ENCODE measurements at places on chromosomes 3 and 15. TPM values are rescaled to one million over a fixed set of nuclear protein-coding genes. Genes with fewer than 3 reads are reported as not detected.
A peak's percentile ranks its signal among the peaks of the same experiment; 100 is the strongest.

The SAMMSON gene
- not detected for total RNA-seq

The OR5K2 gene
- not detected for total RNA-seq

The RLBP1 gene
- total RNA-seq: not detected

The C3orf85 gene
- not detected for total RNA-seq

The SNX22 gene
- total RNA-seq: 0.71 TPM

The ERICH6 gene
- 0.29 TPM for total RNA-seq

The MESP1 gene
- 16.0 TPM for total RNA-seq

The CELSR3 gene
- total RNA-seq: 0.64 TPM

The IL17RC gene
- 28.8 TPM for total RNA-seq

The DNAJC17 gene
- total RNA-seq: 25.8 TPM

The AHSG gene
- total RNA-seq: not detected

The SLC2A2 gene
- 0.26 TPM for total RNA-seq

The FYTTD1 gene
- 66.3 TPM for total RNA-seq

The CLEC3B gene
- total RNA-seq: 217 TPM

The ZBTB47 gene
- total RNA-seq: 58.2 TPM

The RFTN1 gene
- 54.9 TPM for total RNA-seq

- DNase-seq: no peak
These were observed 156.9 kb upstream of the EIF1B start for GRCh38 chr3:40152482-40153133.

GRCh38 chr15:38215707-38216106, 36.9 kb upstream of the SPRED1 start:
- no peak for DNase-seq

- DNase-seq: peak; percentile 93
These were observed 100.0 kb upstream of the IGF1R start for GRCh38 chr15:98548139-98548971.

DNA sequence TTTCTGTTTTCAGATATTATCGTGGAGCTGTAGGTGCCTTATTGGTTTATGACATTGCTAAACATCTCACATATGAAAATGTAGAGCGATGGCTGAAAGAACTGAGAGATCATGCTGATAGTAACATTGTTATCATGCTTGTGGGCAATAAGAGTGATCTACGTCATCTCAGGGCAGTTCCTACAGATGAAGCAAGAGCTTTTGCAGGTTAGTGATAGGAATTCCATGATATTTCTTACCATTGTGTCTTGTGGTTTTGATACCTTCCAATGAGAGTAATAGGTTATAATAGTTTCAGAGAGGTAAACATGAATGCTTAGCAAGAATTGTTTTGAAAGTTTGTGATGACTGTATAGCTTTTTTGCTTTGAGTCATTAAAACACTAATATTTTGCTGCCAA, 8.5 kb downstream of the RAB11A start:
- no peak for DNase-seq

GRCh38 chr15:45307230-45307924, 55.3 kb downstream of the SLC28A2 start:
- DNase-seq: no peak

GRCh38 chr15:65521350-65521749, 3.9 kb upstream of the DPP8 start:
- no peak for DNase-seq

DNA sequence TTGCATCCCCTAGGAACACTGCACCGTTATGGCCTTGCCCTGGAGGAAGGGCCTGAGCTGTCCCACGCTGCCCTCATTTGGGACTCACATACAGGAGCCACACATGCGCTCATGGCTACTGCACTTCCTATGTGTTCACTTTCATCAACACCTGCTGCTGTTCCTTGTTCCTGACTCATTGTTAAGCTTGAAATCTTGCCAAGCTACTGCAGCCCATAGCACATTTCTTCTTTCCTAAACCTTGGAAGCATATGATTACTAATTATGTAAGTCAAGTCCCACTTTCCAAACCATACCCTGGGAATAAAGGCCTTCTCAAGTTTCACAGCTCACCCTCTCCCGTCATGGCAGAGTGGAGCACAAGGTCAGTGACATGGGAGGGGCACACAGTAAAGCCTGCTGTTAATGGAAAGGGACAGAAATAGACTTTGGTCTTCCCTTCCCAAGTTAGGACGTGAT, 307.9 kb downstream of the CLSTN2 start:
- no peak for DNase-seq

DNA sequence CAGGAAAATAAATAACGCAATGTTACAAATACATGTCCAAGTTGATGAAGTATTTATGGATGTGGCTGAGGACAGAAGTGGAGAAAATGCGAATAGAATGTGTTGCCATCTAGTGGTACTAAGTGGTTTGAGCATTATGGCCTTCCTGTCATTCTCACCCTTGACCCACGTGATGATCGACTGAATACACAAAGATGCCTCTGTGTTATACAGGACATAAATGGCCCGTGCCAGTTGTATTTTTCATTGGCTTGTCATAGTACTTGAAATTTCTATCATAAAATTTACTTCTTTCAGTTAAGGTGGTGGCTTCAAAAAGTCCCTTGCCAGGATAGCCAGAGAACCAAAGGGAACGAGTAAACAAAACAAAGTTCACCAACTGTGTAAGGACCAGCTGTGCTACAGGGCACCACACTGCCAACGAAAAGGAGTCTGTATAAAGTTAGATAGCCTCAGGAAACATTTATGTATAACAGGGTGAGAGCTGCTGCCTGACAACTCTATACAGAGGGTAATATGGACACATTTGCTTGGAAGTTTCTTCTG, 103.7 kb downstream of the MYH15 start:
- DNase-seq: no peak

- no peak for DNase-seq
These were observed 243.9 kb downstream of the ZBTB20 start for GRCh38 chr3:114903213-114903612.

DNA sequence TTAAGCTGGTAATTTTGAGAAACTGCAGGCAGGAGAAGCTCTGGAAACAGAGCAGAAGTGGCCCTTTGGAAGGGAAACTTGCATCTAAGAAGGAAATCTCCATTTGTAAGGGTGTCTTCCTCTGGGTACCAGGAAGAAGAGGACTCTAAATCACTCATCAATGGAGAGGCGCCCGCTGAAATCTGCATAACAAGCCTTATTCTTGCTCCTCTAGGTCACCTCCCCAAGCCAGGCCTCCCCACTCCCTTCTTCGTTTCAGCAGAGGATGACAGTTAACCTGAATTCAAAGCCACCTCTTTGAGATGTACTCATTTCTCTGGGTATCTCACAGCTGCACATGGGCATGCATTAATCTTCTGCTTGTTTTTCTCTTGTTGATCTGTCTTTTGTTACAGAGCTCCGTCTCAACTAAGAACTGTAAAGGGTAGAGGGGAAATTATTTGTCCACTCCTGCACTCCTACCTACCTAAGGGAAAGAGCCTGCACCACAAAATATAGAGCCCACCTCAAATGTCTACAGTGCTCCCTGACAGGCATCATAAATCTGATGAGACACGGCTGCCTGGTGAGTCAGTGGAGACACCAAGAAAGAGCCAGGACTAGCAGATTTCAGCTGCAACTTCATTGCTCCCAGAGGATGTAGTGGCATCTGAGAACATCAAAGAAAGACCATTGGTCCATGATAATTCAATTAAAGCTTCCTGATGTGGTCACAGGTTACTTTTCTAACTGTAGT, 51.5 kb downstream of the GABRB3 start:
- no peak for DNase-seq

- no peak for DNase-seq
These were observed 28.5 kb upstream of the POLG start for GRCh38 chr15:89363133-89363532.

DNA sequence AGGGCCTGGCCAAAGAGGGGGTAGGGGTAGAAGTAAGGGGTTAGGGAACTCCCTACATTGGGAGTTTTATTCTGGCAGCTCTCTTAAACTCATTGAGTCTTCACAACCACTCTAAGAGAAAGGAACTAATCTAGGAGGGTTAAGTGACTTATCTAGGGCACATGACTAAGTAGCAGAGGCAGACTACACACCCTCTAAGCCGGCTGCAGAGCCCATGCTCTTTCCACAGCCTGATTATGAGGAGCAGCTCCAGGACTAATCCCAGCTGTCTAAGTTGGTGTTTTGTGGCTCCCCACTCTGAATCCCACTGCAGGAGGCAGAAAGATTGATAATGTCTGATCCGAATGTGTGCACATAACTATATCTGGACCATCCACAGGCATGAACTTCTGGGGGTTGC, 374.6 kb downstream of the EPHB1 start:
- DNase-seq: no peak

DNA sequence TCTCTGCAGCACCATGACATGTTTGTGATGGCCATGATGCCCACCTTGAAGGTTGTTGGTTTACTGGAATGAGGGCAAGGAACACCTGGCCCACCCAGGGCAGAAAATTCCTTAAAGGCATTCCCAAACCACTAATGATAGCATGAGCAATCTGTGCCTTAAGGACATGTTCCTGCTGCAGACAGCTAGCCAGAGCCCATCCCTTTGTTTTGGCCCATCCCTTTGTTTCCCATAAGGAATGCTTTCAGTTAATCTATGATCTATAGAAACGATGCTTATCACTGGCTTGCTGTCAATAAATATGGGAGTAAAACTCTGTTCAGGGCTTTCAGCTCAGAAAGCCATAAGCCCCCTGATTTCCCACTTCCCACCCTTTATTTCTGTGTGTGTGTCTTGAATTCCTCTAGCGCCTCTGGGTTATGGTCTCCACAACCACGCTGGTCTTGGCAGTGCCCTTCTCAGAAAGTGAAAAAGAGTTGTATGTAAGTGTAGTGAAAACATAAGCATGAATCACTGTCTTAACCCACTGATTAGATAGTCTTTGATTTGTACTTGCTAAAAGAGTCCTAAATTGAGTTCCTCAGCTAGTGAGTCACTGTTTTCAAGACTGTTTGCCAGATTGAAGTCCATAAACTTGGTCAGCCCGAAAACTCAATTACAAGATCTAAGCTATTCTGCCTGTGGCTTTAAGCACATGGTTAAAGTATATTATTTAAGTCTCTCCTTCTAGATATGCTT, 19.0 kb upstream of the CCR2 start:
- no peak for DNase-seq

DNA sequence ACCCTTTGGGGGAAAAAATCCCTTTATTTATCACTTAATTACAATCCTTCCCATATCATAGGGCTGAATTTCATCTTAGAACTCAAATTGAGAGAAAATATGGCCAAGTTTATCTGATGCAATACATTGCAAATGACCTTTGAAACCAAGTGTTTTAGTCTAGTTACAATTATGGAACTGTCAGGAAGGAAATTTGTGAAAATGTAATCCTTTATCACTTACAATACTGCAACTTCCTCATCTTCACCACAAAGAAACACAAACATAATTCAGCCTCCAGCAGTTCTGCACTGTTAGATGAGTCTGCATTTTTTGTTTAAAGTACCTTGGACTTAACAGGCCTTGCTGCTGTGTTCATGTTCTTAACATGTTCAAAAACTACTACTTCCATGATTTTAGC, 4.6 kb downstream of the CCPG1 start:
- DNase-seq: no peak

GRCh38 chr3:105805404-105805803, 63.4 kb downstream of the CBLB start:
- no peak for DNase-seq

- no peak for DNase-seq
These were observed 140.6 kb upstream of the ABHD17C start for GRCh38 chr15:80554560-80554959.

- DNase-seq: no peak
These were observed 4.6 kb upstream of the RTP2 start for GRCh38 chr3:187706971-187707370.

DNA sequence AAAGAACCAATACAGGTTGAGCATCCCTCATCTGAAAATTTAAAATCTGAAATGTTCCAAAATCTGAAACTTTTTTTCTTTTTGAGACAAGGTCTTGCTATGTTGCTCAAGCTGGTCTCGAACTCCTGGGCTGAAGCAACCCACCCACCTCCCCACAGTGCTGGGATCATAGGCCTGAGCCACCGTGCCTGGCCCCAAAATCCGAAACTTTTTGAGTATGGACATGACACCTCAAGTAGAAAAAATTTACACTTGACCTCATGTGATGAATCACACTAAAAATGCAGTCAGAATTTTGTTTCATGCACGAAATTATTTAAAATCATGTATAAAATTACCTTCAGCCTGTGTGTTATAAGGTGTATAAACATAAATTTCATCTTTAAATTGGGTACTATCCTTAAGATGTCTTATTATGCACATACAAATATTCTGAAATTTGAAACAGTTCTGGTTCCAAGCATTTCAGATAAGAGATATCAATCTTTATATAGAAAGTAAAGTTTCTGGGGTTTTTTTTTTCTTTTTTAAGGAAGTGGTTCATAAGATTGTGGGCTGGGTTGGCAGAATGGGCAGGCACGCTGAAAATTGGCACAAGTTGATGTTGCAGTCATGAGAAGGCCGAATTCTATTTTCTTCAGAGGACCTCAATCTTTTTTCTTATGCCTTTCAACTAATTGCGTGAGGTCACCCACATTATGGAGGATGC, 72.5 kb downstream of the SPRED1 start:
- no peak for DNase-seq

DNA sequence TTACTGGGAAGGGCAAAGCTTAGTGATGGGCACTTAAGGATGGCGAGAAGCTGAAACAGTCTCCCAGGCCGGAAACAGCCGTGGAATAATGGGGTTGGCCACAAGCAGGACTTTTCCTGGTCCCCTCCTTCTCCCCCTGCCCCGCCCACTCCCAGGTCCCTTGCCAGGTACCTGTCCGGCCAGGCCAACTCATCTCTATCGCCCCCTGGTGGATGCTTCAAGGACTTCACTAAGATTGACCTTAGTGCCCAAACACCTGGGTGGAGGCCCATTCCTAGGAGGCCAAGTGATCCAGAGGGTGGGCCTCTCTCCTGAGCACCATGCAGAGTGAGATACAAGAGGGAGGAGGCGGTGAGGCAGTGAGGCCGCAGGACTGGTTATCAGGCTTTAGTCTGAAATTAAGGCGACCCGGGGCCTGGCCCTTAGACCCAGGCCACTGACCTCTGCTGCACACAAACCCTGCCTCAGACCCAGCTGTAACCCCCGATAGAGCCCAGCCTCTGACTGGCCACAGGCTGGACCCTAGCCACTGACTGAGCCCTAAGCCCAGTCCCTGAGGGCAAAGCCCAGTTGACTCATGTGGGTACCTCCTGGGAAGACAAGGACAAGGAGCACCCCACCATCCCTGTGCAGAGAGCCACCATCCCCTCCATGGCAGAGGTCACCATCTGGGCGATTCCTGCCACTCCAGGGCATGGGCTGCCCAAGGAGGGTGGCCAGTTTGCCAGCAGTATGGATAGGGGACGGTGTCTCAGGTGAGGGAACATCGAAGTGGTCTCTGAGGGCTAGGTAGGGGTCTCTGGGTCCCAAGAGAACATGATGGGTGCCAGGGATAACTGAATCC, 37.6 kb downstream of the VIPR1 start:
- no peak for DNase-seq

GRCh38 chr3:197419696-197420095, 121.3 kb upstream of the DLG1 start:
- DNase-seq: no peak

DNA sequence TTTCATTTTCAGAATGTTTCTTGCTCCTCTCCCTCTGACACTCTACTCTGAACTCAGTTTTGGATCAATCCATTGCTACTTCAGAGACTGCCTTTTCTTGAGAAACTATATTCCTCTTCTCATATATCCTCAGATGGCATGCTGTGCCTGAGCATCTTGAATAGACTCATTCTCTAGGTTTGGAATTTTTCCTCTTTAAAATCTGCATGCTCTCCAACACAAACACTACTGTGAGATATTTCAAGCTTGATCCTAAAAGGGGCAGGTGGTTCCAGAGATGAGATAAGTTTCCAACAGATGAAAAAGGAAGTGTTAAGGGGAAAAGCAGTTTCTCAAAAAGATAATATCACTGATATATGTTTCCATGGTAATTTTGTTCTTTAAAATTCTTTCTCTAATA, 742.2 kb upstream of the EPHA6 start:
- DNase-seq: no peak

GRCh38 chr3:29202378-29202777, 78.5 kb upstream of the RBMS3 start:
- DNase-seq: no peak
